ENCODE measurements at places on chromosomes 7 and 10.

DNA sequence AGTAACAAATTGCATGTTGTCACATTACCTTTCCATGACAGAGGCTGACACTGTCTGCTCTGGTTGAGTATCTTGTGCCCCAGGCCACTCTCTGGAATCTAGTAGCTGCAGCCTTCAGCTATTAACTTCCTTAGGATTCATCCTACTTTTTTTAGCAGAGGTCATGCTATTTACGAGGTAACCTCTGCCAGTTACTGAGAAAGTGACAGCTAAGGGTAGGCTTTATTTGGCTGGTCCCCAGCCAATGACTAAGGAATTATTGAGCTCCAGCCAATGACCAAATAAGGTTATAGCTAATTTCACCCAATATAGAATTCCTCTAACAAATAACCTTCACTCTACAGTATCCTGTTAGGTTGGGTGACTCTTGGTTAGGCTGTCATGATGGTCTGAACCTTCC is 1361.7 kb downstream of the XPNPEP1 start:
- no peak for DNase-seq

DNA sequence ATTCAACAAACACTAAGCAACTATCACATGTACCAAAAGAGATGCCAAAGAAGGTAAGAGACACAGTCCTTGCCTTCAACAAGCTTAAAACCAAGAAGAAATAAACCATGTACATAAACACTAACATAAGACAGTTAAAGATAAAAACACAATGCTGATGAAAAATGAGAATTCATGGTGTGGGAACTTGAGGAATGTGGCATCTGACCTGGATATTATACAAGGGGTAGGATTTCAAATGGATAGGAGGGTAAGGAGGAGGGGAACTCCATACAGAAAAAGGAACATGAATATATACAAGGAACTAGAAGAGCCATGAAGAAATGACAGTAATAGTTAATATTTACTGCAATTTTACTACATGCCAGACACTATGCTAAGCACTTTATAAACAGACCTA is 11.0 kb downstream of the HIBADH start:
- no peak for DNase-seq

DNA sequence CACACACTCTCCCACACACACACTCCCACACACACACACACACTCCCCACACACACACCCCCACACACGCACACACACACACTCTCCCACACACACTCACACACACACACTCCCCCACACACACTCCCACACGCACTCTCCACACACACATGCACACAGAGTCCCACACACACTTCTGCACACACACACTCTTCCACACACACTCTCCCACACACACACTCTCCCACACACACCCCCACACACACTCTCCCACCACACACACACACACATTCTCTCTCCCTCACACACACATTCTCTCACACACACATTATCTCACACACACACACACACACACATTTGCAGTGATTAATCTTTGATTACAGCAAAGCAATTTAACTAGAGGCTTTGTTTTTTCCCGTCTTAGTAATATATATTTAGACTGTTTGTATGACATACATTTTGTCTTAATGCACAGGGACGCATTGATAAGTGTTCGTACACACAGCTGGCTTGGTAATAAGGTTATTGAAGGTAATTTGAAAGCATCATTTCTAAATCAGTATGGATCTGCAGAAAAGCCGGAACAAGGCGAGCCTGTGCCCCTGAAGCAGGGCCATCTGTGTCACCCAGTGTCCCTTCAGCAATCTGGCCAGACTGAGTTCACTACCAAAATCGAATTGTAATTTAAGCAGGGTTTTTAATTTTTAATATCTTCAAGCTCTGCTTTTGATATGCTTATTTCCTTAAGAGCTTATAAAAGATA is 69.9 kb upstream of the SH2B2 start:
- DNase-seq = no peak

DNA sequence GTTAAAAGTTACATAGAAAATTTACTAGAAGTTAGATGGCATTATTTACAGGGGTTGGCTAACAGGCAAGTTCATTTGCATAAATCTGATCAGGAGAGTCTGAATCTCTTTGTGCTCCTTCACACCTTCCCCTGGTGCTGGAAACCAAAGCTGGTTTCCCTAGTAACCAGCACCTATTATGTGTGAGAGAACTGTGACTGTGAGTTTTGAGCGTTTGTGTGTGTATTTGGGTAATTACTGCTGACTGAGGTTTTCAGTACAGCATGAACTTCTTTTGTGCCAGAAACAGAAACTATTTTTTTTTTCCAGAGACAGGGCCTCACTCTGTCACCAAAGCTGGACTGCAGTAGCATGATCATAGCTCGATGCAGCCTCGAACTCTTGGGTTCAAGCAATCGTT is 10.3 kb upstream of the IFIT1B start:
- no peak for DNase-seq

- no peak for DNase-seq
Measured at GRCh38 chr10:99235658-99236626, at the start of gene HPSE2. TSS of gene HPSE2 (minus strand) at chr10:99235852.

- no peak for DNase-seq
Measured at GRCh38 chr10:132309879-132310591, 2.3 kb upstream of the STK32C start.

DNA sequence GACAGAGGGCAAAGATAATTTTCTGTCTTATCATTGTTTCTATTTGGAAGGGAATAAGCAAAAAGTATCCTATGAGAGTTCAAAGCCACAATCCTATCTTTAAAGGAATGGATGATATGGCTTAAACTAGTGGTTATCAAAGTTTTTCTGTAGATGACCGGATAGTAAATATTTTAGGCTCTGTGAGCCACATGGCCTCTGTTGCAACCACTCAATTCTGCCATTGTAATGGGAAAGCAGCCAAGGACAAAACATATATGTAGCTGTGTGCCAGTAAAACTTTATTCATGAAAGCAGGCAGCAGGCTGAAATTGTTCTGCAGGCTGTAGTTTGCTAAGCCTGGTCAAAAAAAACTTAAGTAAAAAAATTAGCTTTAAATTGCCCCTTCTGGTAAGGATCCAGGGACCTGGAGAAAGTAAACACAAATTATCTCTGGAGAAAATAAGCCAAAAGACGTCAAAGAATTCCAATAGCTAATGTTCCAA is 73.3 kb downstream of the THSD7A start:
- DNase-seq = no peak

GRCh38 chr7:78280276-78280675 is 481.7 kb downstream of the PHTF2 start:
- DNase-seq = no peak

- DNase-seq = no peak
Measured at GRCh38 chr10:42975005-42975493, 101.8 kb upstream of the RET start.

DNA sequence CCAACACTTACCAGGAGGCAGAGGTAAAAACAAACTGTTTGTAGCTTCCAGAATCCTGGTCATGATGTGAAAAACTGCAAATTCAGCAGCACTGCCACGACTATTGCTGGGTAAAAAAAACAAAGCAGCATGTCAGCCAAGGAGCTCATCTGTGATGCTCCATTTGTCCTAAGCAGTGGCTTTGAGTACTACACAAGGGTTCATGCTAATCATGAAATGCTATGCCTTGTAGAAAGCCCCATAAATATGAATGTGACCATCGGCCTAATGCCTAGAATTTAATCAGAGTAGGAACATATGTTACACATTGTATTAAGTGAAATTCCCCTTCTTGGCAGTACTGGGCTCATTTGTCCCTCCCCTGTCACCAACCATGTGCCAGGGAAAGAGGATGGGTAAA is 95.4 kb downstream of the GSAP start:
- DNase-seq = no peak

- no peak for DNase-seq
Measured at GRCh38 chr10:11878776-11879175, 55.6 kb downstream of the PROSER2 start.

GRCh38 chr10:76281659-76282058 is 850.2 kb downstream of the LRMDA start:
- DNase-seq = no peak

GRCh38 chr10:99528494-99529441 is 4.0 kb upstream of the NKX2-3 start:
- DNase-seq = no peak

DNA sequence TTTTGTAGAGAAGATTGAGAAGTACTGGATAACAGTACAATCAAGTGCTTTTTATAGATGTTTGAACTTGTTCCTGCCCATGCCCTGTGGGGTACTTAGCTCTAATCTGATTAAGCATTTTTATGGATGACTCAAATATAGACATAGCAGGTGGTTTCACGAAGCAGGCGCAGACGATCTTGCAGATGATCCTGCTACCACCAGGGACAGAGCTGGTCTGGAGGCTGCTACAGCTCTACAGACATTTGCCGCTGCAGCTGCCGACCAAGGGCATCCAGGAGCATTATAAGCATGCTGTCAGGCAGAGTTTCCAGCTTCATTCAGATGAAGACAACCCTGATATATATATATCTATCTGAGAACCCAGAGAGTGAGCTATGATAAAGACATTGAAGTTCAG is 650.4 kb downstream of the NXPH1 start:
- no peak for DNase-seq

DNA sequence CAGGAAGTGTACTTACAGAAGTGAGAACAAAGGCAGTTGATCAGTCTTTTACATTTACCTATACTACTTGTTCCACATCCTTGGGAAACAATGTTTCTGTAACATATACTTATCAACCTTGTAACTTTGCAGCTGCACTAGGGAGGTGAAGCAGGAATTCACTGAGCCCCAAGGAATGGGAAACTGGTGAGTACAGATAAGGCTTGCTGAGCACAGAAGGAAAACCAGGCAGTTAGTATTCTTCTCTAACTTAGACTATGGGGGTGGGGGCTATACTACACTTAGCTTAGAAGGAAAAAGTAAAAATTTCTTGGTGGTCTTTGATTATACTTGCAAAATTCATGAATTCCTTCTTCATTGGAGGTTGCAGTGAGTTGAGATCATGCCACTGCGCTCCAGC is 6.9 kb upstream of the ZNF33A start:
- DNase-seq = no peak

DNA sequence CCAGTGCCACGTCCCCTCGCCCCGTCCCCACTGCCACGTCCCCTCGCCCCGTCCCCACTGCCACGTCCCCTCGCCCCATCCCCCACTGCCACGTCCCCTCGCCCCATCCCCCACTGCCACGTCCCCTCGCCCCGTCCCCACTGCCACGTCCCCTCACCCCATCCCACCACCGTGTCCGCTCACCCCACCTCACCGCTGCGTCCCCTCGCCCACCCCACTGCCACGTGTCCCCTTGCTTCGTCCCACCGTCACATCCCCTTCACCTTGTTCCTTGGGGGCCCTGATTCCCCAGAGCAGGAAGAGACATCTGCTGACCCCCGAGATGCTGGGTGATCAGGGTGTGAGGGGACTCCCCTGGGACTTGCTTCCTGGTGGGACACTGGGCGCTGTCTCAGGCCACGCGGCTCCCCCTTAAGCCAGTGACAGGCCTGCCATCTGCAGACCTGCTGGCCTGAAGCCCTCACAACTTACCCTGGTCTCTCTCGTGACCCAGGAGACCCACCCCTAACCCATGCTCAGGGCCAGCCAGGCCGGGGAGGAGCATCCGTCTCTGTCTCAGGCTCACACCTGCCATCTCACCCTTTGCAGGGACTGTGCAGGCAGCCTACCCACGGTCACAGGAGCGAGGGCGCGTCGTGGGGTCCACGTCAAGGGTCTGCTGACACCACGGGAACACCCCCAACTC is 260.4 kb downstream of the ELFN1 start:
- DNase-seq = no peak

GRCh38 chr10:29648983-29649268 is 14.2 kb upstream of the SVIL start:
- DNase-seq = no peak

- no peak for DNase-seq
Measured at GRCh38 chr7:129514683-129515082, 12.4 kb downstream of the SMKR1 start.

All from cortex of kidney (tissue), 1 donor.